ENCODE measurements at places on chromosomes 12 and 14.

GRCh38 chr12:52643233-52644077, 8.6 kb downstream of the KRT2 start:
- DNase-seq = no peak

- no peak for DNase-seq
Observed at GRCh38 chr14:20792556-20792955, 10.1 kb downstream of the RNASE1 start.

- DNase-seq = no peak
Observed at GRCh38 chr12:43407816-43408645, 144.0 kb downstream of the ADAMTS20 start.

DNA sequence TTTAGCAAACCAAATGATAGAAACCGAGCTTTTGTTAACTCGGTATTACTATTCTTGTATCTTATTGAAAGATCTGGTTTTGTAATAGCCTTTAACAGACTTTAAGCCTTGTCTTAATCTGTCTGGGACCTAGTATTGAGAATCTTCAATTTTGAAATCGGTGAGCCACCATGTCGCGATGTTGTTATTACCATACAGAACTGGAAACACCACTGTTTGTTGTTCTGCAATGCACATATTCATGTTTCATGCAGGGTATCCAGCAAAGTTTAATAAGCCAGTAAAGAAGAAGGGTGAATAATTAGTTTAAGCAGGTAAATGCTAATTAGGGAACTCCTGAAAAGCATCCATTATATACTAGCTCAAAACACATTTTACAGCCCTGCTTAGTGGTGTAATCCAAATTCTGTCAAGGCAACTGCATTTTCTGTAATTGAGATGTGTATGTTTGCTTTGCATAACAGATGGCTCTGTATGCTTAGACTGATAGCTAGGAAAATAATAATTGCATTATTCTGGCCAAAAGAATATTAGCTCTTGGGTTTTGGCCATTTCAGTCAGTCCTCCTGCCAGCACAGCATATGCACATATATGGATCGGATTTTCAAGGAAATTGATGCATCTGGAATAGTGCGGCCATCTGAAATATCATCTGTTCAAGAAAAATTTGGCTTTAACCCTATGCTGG, 389.2 kb downstream of the EGLN3 start:
- DNase-seq = no peak

DNA sequence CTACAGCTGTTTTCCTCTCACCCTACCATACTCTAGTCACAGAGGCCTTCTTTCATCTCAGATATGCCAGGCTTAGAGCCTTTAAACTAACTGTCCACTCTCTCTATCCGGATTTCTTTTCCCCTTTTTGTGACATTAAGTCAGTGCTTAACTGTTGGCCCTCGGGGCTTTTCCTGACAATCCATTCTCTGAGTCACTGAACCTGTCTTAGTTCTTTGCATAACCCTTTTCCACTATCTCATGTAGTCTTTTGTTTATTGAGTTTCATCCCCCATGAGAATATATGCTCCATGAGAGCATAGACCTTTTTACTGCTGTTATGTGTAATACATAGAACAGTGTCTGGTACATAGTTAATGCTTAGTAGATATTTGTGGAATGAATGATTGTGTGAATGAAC, 68.7 kb downstream of the PLEKHA5 start:
- DNase-seq = no peak

- DNase-seq = no peak
Observed at GRCh38 chr12:40194846-40195245, 30.0 kb upstream of the LRRK2 start.

DNA sequence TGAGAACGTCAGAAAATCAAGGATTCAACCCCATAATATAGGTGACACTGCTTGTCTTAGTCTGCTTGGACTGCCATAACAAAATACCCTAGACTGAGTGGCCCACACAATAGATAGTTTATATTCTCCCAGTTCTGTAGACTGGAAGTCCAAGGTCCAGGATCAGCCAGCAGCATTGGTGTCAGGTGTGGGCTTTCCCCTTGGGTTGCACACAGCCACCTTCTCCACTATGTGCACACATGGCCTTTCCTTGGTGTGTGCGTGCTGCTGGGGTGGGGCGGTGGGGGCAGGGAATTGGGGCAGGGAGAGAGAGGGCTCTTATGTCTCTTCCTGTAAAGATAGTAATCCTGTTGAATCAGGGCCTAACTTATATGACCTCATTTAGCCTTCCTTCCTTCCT, 106.4 kb downstream of the SLC25A47 start:
- no peak for DNase-seq

DNA sequence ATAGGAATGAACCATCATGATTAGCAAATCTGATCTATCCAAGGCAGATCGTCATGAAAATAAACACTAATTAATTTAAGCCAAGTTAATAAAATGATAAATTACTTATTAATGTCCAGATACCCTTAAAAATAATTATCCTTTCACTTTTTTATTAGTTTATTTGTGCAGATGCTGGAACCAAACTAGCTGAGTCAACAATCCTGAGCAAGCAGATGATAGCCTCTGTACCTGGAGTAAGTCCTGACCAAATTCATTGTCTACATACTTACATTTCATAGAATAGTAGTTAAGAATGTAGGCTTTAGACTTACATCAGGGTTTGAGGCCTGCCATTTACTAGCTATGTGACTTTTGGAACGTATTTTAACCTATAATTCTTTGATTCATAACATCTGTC, 105.8 kb downstream of the PRIMA1 start:
- DNase-seq = no peak

GRCh38 chr12:120972870-120973543, 5.3 kb upstream of the HNF1A start:
- DNase-seq = no peak

- no peak for DNase-seq
Observed at GRCh38 chr12:6118891-6119568, 5.4 kb downstream of the VWF start.

DNA sequence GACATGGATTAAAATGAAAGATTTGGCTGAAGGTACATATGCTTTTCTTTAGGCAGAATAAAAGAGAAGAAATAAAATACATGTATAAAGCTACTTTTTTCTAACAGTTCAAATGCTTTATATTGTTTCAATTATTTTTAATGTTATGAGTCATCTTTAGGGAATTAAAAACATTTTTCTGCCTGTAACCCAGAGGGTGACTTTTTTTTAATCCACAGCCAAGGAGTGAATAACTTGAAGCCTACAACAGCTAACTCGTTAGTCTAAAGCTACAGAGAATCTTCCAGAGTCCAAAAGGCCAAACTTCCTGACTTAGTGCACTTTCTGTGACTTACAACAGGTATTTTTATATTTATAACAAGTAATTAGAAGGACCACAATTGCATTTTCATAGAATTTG, 151.6 kb downstream of the SEC23A start:
- no peak for DNase-seq

DNA sequence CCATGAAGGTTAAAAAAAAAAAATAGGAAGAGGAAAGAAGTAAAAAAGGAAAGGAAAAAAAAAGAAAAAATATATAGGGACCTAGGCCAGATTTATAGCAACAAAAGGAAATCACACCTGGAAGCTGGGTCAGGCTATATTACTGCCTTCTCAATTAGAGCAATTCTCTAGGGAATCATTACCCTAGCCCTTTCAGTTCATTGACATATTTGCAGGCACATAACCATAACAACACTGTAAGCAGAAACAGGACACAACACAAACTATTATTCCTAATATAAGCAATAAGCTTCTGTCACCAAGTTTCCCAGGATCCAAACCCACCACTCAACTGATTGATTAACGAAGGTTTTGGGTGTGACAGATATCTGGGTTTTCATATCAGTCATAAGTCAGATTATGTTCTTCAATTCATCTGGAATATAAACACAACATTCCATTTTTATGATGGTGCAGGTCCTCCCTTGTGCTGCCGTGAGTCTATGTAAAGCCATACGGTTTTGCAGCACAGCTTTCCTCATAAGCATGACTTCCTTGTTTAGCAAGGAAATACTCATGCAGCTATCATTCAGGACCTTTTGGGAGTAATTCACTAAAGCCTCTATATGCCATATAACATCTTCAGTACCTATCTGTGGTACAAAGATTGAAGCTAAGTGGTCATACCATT, 4.2 kb downstream of the PCNX4 start:
- no peak for DNase-seq

- no peak for DNase-seq
Observed at GRCh38 chr12:101607894-101608293, 13.1 kb downstream of the MYBPC1 start.

- DNase-seq = no peak
Observed at GRCh38 chr12:131407221-131408035, 303.5 kb upstream of the SFSWAP start.

DNA sequence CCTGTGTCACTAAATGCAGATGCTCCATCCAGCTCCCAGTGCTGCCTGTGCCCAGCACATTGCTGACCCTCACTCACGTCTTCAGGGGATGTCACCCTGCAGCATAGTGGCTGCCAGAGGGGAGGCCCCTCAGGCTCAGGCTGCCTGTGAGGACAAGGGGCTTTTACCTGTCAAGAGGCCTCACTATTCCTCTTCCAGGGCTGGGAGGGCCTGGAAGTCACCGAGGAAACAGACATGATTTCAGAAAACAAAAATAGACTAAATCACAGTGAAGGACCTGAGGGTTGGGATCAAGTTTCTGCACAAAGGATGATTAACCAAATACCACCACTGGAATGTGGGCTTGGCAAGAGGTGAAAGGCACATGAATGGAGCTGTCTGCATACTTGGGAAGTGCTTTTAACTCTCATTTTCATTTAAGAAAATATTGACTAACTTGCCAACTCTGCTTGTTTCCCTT, 1202.3 kb downstream of the BCL11B start:
- DNase-seq = no peak

DNA sequence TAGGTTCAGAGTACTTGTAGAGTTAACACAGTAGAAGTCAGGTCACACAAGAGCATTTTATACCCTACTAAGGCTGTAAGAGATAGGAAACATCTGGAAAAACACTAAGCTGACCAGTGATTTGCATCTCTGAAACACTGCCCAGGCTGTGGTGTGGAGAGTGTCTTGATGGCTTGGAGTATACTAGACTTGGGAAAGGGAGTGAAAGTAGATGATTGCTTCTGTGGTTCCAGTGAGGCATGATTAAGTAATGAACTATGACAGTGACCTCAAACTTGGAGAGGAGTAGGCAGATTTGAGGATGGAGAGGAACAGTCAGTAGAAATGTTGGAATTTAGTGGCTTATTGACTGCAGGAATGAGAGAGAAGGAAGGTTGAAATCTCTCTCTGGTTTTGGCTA, 201.2 kb downstream of the FLRT2 start:
- DNase-seq = no peak

DNA sequence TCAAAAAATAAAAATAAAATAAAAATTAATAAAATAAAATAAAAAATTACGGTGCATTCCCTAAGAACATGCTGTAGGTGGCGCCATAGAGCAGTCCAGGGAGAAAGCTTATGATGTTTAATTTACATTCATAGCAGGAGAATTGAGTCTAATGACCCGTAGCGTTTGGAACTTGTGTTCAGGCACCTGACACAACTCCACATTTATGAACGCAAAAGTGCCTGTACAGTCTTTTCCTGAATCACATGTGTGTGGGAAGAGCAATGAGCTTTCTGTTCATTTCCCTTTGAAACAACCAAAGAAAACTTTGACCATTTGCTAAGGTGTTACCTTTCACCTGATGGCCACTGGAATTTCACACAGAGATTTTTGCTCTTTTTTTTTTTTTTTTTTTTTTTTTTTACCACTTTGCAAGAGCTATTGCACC, 60.6 kb upstream of the KCNA1 start:
- DNase-seq = no peak

Data from stimulated activated CD8-positive, alpha-beta memory T cell treated with anti-CD3 and anti-CD28 coated beads, Interleukin-2, amount 100 ng/mL, for 48 hours (primary cell).